Activated CD4-positive, CD25-positive, alpha-beta regulatory T cell (primary cell): ENCODE measurements at places on chromosomes 1 and 21.

- DNase-seq, result no peak
These were observed 240.3 kb downstream of the LMX1A start for GRCh38 chr1:165116171-165116570.

- DNase-seq, result no peak
These were observed 55.9 kb upstream of the RCC1 start for GRCh38 chr1:28449904-28450303.

GRCh38 chr1:68151690-68152089 is 80.6 kb downstream of the WLS start:
- DNase-seq, result no peak

DNA sequence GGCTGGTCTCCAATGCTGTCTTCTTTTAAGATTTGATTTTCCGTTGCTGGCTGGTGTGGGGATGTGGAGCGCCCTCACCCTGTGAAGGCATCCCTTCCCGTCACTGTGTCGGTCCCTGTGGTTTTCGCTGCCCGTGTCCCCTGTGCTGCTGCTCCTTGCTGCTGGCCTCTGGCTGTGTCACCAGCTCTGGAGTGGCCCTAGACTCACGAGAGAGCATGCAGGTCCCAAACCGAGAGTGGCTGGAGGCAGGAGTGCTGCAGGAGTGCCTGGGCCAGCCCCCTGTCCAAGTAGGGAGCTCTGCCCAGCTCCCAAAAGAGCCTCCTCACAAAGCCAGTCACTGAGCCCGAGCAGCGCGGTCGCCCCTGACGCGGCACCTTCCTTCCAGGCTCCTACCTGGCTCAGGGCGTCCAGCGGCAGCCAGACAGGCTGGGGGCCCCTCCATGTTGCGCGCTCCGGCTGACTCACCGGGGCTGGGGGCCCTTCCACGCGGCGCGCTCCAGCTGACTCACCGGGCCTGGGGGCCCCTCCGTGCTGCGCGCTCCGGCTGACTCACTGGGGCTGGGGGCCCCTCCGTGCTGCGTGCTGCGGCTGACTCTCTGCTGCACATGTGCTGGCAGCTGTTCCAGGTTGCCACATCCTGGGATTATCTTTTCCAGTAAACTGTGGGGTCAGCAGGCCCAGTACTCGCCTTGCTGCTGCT is 106.7 kb upstream of the COL6A1 start:
- DNase-seq, result no peak

- no peak for DNase-seq
These were observed 9.9 kb upstream of the TMEM39B start for GRCh38 chr1:32062867-32063230.
